ENCODE measurements at places on chromosomes 11 and 22. TPM values are rescaled to one million over a fixed set of nuclear protein-coding genes. Genes with fewer than 3 reads are reported as not detected.

DNA sequence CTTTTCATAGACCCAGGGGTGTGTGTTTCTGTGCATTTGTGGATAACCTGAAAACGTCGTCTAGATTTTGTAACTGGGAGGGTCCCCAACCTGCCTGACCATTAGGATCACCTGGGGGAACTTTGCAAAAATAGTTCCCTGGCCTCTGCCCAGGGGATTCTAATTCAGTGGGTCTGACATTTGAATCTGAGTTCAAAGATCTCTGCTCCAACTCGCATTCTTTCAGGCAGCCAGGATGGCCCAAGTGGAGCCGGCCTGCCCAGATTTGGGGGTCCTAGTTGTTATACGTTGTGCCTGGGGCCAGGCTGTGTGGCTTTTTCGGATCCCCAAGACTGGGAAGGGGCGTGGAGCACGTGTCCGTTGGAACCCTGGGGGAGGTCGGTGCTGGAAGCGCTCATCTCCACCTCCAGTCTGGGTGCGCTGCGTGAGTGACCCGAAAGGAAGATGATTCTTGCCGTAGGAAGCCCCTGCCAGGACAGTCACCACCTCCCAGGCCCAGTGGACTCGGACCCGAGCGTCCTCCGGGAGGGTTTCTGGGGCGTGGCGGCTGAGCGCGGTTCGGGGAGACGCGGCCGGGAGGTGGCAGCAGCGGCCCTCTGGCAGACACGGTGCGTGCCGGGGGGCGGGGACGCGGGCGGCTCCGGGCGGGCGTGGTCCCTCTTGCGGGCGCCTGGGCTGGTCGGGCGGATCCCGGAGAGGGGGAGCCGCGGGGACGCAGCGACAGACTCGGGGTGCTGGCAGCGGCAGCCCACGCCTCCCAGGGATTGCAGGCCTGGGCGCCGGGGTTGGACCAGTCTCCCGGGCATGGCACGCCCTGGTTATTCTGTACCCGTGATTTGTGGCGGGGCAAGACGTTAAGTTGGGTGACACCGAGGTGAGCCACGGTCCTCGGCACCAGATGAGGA, 29.2 kb upstream of the PLET1 start:
- peak; percentile 91 for DNase-seq

- no peak for DNase-seq
These were observed 764.8 kb upstream of the LUZP2 start for GRCh38 chr11:23732026-23732425.

MPZL3 gene
- total RNA-seq = 12.8 TPM

DNA sequence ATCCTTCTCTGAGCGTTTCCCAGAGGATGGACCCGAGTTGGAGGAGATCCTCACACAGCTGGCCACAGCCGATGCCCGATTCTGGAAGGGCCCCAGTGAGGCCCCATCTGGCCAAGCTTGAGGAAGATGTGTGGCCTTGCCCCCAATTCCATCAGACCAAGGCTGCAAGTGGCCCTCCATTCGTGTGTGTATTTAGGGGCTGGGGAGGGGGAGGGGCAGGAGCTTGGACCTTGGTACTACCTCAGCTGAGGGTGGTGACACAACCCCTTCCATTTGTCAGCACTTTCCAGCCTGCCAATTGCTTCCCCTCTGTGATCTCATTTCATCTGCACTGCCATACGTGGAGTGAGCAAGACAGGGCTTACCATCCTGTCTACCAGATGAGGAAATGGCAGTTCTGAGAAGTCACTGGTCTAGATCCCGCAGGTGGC, 1.3 kb upstream of the BBS1 start:
- no peak for DNase-seq

DNA sequence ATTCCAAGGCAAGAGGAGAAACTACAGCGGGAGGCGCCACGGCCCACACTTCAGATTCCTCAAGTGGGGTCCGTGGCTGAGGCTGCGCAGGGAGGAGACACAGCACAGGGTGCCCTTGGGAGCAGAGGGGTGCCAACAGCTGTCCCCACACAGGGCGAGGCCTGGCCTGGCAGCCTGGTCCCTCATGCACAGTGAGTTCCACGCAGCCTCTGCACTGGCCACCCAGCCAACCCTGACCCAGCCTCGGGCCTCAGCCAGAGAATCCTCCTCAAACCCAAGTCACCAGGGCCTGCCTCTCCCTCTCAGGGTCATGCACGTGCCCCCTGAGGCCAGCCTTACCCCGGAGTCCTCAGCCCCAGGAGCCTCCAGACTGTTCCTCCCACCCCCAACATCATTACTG, 22.4 kb upstream of the MOB2 start:
- no peak for DNase-seq

DNA sequence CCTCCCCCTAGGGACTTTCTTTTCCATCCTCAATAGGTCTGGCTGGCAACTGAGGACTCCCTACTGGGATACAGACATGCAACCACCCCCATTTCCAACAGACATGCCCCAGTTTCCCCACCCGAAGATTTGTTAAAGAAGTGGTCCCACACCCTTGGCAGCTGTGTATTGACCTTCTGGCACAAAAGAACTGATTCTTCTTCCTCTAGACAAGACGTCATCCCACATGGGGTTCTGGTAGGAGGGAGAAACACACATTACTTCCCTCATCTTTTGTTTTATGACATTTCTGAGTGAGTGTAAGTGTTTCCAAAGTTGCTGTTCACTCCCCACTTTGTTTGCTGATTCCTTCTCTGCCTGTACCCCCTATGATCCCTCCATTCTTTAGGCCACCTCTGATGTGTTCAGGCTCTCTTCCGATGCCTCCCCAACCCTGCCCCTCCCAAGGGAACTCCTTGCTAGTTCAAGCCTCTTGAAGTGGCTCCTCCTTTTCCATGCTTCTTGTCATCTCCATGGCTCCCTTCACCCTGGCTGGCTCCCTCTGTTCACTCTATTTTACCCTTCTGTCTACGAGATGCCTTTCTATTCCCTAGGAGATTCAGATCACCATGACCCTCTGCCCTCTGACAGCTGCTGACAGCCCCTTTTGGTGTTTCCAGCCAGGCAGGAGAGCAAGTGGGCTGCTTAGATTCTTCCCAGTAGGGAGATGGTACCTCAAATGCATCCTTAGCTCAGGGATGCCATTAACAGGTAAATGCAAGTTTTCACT, 4.3 kb downstream of the KIRREL3 start:
- DNase-seq = no peak

DNA sequence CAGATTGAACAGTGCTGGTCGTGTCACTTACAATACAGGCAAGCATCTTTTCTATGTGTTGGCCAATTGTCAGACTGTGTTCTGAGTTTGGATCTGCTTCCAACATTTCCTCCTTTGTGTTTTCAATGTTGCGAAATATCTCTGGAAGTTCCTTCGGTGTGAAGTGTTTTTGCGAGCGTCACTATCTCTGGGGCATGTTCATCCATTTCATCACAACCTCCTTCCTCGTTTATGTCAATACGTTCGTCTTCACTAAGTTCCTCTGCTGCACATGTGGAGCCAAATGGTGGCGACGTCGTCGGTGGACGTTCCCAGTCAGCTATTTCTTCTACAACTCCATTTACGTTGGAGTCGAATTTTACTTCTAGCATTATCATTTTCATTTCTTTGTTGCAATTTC, 100.2 kb upstream of the LMO1 start:
- DNase-seq = no peak

DNA sequence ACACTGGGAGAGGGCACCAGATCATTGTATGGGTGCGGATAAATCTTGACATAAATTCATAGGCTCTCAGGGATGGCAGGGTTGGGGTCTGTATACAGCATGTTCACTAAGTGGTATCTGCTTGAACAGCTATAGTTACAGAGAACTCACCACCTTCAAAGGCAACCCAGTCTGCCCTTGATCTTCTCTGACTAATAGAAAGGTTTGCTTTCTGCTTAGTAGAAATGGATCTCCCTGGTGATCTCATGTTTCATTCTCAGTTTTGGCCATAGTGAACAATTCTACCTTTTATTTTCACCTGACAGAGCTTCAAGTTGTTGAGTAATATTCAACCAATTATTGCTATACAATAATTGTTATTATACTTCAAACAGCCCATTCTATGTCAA, 32.4 kb downstream of the CNTF start:
- no peak for DNase-seq

DNA sequence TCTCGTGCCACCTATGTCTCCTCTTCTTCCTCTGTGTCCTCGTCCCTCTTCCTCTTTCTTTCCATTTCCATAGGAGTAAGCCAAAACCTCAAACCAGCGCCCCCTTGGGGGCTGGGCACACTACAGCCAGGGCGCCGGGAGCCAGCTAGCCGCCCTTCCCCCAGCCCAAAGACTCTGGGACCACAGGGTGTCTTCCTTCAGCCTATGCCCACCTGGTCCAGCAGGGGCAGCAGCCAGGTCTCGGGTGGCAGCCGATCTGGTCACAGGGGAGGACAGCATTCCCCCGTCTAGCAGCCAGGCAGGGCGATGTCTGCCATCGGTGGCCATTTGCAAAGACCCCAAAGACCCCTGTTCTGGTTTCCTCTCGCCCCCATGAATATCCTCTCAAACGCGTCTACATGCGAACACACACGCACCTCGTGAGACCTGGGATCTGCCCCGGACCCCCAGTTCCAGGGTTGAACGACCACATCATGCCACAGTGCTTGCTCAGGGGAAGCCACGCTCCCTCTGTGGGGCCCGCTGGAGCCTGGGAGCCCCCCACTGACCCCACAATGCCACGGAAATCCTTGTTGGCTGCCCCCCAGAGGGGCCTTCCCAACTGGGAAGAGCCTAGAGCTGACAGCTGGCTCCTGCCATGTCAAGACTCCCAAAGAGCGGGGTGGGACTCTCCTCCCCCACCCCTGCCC, 546.0 kb upstream of the CCDC179 start:
- DNase-seq = no peak
